RWPE1 (cell line): ENCODE measurements at places on chromosomes 7 and 10.
A peak's percentile ranks its signal among the peaks of the same experiment; 100 is the strongest.

GRCh38 chr7:101862280-101863220, 45.1 kb downstream of the CUX1 start:
- DNase-seq: no peak

GRCh38 chr10:20105236-20105635, 289.0 kb downstream of the PLXDC2 start:
- DNase-seq: no peak

- no peak for DNase-seq
Observed at GRCh38 chr10:11177381-11177780, 159.7 kb downstream of the CELF2 start.

DNA sequence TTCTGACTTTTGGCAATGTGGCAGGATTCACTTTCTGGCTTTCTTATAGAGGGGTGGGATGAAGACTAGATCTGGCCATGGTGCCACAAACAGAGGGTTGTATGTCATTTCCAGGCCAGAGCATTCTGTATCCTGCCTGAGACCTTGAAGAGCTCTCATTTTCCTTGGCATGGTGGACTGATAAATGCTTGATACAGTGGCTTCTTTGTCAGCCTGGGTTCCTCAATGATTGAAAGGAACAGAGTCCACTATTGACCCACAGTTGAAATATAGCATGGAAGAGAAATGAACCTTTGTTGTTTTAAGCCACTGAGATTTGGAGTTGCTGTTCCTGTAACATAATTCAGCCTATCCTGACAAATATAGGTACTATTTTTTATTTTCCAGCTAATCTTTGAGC, 462.7 kb downstream of the SUGCT start:
- no peak for DNase-seq

- no peak for DNase-seq
Observed at GRCh38 chr10:60648761-60649160, 129.5 kb upstream of the CDK1 start.

GRCh38 chr7:79421751-79422150, 31.7 kb downstream of the MAGI2 start:
- DNase-seq: no peak

GRCh38 chr10:11058965-11059364, 41.3 kb downstream of the CELF2 start:
- DNase-seq: peak; percentile 29

DNA sequence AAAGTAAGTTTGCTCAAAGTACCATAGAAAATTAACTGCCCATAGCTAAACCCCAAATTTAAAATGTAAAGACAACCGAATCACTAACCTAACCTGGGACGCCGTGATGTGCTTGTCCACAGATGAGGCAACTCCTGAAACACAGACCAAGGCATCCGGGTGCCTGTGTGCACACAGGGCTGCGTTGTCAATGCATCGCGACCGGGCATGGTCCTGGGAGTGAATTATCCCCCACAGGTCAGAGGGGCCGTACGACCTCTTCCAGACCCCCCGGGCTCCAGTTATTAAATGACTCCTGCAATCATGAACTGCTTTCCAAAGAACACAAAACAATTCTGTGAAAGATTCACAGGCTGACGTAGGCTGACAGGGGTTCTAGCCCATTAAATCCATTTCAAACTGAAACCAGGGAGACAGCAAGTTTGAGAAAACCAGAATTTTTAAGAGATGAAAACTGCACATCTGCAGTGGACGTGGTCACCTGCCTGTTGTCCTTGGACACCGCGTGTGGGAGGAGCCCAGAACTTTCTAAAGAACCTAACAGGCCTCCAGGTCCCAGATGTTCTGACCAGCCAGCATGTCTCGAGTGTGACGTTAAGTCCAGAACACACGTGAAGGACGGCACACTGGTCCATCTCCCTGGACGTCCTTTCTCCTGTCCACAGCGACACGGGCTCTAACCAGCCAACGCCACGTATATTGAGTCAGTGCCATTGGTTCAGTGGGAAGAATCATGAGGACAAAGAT, 297.8 kb downstream of the DNAJB6 start:
- no peak for DNase-seq

GRCh38 chr10:87546210-87546609, 41.5 kb downstream of the MINPP1 start:
- no peak for DNase-seq

DNA sequence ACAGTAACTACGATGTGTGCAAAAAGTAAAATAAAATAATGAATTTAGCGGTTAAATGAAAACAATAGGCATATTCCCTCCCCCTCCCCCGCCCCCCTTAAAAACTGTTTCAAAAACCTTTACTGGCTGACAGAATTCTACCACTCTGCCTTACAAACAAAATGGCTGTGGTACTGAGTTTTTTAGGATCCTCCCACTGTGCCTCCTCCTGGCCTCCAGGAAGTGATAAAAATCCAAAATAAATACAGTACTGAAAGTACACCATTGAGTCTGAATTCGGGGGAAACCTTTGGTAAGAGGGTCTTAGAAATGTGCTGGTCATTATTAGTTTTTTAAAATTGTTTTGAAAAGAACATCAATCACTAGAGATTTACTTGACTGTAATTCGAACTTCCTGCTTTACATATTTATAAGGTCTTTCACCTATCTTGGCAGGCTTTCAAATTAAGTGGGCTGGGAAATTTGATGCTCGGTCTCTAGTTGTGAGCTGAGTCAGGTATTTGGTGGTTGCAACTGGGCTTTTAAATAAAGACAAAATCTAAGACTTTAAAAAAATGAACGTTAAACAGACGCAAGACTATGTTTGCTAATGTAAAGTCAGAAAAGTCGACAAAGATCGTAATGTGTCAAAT, 32.5 kb upstream of the EPC1 start:
- DNase-seq: peak; percentile 55

DNA sequence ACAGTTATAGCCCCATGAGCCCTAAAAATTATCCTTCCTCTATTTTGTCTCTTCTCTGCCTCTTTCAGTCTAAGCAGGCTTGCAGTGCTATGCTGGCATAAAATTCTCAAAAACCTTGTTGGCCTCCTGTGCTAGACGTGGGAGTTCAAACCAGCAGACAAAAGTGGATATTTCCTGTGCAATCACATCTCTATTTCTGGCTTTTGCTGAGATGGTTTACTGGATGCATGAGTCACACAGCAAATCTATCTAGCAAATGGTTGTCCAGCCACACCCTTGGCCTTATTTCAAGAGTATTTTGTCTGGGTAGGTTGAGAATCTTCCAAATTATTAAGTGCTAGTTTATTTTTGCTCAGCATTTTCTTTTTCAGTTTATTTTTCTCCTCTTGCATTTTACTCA, 370.8 kb downstream of the CDC14C start:
- DNase-seq: peak; percentile 70

DNA sequence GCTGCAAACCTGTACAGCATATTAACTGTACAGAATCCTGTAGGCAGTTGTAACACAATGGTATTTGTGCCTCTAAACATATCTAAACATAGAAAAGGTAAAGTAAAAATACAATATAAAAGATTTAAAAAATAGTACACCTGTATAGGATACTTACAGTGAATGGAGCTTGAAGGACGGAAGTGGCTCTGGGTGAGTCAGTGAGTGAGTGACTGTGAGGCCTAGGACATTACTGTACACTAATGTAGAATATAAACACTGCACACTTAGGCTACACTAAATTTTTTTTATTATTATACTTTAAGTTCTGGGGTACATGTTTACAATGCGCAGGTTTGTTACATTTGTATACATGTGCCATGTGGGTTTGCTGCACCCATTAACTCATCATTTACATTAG, 97.3 kb upstream of the STK17A start:
- no peak for DNase-seq

DNA sequence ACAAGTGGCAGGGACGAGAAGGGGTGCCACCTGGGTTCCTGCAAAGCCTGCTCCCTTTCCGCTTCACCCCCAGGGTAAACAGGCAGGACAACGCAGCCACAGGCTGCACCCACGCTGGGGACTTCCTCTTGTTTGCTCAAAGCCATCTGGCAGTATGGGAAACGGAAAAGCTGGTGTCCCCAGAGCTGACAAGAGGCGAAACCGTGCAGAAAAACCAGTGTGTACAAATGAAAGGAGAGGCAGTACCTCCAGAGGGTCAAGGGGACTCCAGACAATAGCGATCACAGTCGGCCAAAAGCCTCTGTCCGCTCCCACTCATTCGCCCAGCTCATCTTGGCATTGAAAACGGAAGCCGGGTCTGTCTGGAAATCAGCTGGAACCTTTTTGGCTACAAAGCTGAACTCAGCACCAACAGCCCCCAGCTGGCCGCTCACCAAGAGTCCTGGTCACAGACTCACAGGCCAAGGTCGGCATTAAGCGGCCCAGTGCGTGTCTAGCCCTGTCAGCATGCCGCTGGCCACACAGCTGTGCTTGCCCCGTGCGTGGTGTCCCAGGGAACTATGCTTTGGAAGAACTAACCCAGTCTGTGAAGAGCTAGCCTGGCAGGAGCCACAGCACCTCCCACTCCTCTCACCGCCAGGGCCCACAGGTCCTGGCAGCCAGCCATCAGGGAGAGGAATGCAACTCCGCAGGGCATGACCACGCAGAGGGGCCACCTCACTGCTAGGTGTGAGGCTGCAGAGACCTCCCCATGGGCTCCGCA, 10.4 kb downstream of the TNS3 start:
- DNase-seq: peak; percentile 45

- no peak for DNase-seq
Observed at GRCh38 chr10:79411546-79412495, 33.6 kb downstream of the ZCCHC24 start.

DNA sequence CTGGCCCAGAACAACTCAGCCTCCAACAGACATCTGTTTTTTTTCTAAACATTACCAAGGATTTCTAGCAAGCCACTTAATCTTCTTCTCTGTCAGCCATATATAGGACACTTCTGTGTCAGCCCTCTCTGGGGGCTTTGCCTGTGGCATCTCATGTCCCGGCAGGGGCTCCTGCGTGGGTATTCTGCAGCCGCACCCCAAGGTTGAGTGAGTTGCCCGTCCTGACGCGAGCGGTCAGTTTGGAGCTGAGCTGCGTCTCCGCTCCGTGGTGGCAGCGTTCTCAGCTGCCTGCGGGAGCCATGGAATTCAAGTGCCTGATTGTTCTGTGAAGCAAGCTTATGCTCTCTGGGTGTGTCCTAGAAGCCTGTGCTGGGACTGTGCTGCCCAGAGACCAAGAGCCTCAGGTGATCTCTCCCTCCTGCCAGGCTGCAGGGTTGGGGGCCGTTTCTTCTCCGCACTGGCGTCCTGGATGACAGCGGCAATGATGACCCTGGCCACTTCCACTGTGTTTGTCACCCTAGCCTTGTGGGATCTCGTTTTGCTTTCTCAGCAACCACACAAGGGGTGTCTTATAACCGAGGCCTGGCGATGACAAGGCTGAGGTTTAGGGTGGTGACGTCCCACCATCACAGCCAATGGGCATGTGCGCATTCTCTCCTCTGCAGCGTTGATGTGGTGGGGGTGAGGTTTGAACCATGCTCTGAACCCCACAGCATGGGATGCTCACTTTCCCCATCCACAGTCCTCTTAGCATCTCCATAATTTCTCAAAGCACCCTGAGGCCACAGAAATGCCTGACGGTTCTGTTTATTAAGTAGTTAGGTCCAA, 612.6 kb upstream of the FOXK1 start:
- no peak for DNase-seq

GRCh38 chr7:26444555-26444954, 152.9 kb downstream of the SNX10 start:
- no peak for DNase-seq

- DNase-seq: no peak
Observed at GRCh38 chr7:54799792-54800191, 40.8 kb upstream of the SEC61G start.

DNA sequence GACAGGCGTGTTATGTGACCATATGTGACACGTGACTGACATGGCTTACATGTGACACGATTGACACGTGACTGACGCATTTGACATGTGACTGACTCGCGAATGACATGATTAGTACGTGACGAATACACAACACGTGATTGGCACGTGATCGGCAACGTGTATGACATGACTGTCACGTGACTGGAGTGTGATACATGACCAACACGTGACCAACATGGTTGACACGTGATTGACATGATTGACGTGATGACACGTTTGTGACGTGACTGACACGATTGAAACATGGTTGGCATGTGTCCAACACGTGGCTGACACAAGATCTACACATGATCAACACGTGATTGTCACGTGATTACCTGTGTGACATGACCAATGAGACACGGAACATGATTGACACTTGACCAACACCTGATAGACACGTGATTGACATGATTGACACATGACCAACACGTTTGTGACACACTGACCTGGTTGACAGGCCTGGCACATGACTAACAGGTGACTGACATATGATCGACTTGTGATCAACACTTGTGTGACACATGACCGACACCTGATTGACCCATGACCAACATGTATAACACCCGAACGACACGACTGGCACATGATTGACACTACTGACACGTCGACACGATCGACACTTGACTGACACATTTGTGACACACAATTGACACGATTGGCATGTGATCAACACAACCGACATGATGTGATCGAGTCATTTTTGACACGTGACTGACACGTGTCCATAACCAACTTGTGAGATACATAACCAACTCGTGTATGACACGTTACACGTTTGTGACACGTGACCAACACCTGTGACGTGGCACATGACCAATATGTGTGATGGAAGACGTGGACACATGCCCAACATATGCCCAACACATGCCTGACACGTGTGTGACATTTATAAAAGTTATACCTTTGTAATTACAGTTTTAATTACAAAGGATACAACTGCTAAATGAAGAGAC, 21.1 kb downstream of the CRPPA start:
- DNase-seq: no peak

GRCh38 chr7:67913604-67914003, 917.0 kb downstream of the TYW1 start:
- DNase-seq: no peak
